ENCODE measurements at places on chromosomes 4 and X. TPM values are rescaled to one million over a fixed set of nuclear protein-coding genes. Genes with fewer than 3 reads are reported as not detected.

DNA sequence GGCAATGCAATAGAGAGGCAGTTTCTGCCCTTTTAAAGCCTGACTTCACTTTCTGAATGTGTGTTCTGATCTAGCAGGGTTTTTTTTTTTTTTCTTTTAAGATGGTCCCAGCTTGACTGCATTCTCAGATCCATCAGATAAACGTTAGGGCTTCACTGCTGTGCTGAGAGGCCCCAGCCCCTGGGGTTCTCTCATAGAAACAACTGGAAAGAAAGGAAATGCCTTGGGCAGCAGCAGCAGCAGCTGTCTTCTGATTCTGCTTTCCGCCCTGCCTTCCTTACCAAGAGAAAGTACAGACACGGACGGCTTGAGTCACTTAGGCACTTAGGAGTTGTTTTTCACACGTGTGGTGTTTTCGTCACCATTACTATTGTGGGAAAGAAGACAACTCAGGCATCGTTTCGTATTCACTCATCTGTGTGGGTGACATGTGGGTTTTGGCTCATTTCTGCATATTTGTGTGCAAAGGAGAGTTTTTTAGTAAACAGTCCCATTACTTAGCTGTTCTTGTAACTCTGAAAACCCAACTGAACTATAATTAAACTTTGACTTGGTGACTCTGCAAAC lies 172.0 kb downstream of the PTTG2 start:
- DNase-seq = peak; percentile 95

DNA sequence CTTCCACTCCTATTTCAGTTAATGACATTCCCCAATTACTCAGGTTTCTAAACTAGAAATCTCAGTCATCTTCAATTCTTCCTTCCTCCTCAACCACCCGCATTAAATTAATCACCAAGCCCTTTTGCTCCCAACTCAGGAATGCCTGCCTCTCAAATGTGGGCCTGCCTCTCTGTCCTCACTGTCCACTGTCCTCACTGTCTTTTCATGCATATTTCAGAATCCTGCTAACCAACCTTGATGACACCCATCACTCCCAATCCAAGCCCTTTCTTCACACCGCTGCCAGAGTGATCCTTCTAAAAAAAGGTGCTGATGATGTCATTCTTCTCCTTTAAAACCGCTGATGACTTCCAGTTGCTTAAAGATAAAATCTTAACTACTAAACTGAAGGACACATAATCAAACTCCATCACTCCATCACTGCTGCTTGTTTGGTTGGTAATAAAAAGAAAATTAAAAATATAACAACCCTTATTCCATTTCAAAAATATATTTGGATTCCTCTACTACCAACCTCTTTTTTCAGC lies 5.1 kb upstream of the APBB2 start:
- no peak for DNase-seq

The SOX3 gene
- not detected for total RNA-seq

The SPATA4 gene
- 0.72 TPM for total RNA-seq

GRCh38 chr4:2671267-2671895 lies 84.8 kb downstream of the TNIP2 start:
- DNase-seq = no peak

DNA sequence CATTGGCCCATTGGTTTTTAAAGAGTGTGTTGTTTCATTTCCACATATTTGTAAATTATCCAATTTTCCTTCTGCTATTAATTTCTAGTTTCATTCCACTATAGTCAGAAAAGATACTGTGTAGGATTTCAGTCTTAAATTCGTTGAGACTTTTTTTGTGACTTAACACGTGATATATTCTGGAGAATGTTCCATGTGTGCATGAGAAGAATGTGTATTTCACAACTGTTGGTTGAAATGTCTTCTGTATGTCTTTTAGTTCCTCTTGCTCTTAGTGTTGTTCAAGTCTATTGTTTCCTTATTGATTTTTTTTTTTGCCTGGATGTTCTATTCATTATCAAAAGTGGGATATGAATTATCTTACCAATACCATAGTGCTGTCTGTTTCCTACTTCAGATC lies 606.9 kb downstream of the RPA4 start:
- no peak for DNase-seq

- DNase-seq = peak; percentile 93
Measured at GRCh38 chr4:158729716-158730559, 6.7 kb upstream of the PPID start.

DNA sequence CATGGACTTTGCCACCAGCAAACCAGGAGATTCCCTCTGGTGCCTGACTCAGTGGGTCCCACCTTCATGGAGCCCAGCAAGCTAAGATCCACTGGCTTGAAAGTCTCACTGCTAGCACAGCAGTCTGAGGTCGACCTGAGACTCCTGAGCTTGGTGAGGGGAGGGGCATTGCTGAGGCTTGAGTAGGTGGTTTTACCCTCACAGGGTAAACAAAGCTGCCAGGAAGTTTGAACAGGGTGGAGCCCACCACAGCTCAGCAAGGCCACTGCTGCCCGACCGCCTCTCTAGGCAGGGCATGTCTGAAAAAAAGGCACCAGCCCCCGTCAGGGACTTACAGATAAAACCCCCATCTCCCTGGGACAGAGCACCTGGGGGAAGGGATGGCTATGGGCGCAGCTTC lies 28.1 kb downstream of the FAM9A start:
- DNase-seq = no peak

GRCh38 chrX:134688839-134689238 lies 30.6 kb upstream of the PLAC1 start:
- no peak for DNase-seq

DNA sequence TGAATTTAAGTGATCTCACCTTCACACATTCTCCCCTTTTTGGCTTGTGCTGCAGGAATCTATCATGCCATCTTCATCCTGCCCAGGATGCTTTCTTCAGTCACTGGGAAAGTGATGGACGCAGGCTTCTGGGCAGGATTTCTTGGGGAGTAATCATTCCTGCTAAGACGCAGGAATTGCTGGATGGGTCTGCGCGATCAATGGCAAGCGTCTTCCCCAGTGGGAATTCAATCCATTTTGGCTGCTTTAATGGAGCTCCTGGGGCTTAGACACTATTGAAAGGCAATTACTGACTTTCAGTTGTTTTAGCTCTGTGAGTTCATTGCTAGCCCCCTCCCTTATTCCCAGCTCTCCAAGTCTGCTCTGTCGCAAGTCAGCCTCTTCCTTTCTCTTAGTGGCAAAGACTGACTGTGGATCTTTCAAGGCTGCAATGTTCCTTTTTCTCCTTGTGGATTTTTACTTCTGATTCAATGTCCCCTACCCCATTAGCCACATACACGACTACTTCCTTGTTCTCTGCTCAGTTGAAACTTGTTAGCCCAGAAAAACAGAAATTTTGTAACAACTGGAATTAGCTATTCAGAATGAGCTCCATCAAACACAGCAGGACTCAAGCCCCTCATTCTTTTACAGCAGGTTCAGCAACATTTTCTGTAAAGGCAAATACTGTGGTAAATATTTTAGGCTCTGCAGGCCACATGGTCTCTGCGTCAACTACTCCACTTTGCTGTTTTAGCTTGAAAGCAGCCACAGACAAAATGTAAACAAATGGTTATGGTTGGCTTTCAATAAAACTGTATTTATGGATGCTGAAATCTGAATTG lies 154.9 kb downstream of the ASB9 start:
- no peak for DNase-seq

GRCh38 chrX:1212532-1212931 lies at the start of gene CRLF2:
TSS of gene CRLF2 (minus strand) at chrX:1212649. CDS start at chrX:1212634, 15 bp downstream.
- DNase-seq = peak; percentile 83

DNA sequence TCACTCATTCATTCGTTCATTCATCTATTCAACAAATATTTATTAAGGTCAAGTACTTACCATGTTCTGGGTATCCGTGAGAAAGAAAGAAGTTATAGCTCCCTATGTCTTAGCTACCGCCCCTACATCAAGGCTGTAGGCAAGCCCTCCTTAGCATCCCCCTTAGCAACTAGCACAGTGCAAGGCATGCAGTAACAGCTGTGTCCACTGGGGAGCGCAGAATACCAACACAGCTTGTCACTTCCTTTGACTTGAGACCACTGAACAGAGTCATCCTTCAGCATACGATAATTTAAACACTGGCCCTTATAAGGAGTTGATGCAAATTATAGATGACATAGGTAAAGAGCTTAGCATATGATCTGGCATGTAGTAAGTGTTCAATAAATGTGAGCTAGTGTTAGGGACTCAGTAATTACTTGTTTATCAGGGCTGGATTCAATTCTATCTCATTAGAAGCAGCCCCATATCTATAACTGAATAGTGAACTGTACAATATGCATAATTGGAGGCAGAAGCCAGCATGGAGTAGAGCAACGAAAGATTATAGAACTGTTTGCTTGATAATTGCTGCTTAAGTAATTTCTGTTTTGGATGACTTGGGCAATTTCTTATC lies 8.7 kb downstream of the KIAA1210 start:
- peak; percentile 84 for DNase-seq

GRCh38 chrX:11151799-11152559 lies 40.8 kb downstream of the HCCS start:
- no peak for DNase-seq

The SLITRK4 gene
- total RNA-seq = 0.29 TPM

DNA sequence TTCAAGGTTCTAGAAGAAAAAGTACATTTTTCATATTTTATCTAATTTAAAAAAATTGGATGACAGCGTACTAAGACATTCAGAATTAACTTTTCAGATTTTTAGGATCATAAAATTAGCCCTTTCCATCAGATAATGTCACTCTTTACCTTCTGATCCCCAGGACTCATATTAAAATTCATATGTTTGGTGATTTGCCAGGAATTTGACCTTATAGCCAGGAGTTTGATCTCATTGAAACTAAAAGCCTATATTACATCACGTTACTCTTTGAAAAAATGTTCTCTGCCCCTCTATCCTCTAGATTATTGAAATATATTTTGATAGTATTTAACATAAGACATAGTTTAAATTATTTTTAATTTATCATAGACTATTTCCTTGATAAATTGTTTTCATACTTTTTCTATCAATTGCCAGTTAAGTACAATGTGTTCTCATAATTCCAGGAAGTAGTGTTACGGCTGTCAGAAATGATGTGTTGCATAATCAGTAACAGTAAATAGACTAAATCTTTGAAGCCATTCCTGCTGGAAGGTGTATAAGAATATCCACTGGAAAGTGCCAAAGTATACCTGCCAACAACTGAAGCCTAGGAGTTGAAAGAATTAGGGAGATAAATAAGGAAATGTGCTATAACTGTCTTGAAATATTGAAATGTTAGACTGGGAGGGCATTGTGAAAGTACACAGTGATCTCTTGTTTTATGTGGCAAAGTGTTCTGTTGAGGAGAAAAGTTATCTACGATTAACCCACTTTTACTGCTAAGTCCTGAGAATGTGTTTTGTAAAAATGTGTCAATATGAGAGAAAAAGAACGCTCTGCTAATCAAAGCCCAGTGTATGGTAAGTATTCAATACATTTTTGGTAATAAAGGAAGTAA lies 32.9 kb upstream of the PDGFC start:
- no peak for DNase-seq

- peak; percentile 76 for DNase-seq
Measured at GRCh38 chrX:19886883-19887531, 393 bp downstream of the SH3KBP1 start.

The CD38 gene
- under 0.01 TPM for total RNA-seq

GRCh38 chrX:39950018-39950688 lies 147.6 kb downstream of the BCOR start:
- DNase-seq = no peak

DNA sequence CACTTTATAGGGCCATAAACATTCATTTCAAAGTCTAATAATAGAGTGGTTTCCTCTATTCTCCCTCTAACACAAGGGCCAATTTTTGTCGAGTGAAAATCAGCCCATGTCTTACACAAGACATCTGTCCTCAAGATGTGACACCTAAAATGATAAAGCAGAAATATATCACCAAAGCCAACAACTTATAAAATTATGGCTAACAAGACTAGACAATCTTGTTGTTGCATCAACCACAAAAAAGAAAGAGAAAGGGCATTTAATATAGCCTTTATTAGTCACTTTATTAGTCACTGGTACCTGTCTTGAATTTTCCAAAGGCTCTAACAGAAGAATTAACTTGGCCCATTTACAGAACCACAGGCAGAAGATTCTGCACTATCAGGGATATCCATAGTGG lies 161.6 kb downstream of the SMIM20 start:
- DNase-seq = no peak

DNA sequence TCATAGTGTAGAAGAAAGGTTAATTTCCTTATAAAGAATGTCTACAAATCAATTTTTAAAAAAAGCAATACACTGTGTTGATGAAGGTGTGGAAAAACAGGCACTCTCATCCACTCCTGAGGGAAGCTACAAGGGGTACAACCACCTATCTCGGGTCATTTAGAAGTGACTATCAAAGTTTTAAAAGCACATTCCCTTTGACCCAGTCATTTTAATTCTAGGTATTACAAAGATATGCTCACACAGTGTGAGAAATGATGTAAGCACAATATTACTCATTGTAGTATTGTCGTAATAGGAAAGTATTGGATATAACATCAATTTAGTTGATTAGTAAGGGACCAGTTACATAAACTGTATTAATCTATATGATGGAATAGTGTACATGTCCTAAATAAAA lies 7.4 kb upstream of the HCCS start:
- no peak for DNase-seq

DNA sequence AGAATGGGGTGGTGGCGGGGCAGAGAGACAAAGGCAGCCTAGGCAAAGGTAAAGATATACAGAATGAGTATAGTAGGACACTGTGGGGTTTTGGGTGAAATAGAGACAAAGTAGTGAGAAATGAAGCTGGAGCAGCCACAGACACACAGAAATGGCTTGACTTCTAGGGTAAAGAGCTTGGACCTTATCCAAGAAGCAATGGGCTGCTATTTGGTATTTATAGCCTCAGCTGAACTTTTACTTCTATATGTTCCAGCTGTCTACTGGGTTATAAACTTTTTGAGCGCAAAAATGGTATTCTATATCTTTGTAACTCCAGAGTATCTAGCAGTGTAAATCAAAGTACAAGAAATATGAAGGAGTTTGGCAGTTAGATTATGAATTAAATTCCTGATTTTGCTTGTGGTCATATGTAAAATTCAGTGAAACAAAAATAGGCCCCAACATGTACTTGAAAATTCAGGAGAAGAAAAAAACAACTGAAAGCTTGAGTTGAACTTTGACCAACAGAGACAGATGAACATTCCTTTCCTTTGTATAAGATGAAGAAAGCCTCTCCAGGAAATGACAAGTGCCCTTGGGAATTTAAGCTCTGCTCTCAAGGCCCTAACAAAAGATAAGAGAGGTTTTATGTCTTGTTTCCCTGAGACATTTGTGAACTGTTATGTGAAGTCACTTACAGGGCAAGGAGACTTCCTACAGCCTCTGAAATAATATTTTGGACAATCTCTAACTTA lies 354.1 kb downstream of the CHIC1 start:
- DNase-seq = peak; percentile 88

GRCh38 chr4:88439161-88439760 lies 17.7 kb upstream of the HERC5 start:
- DNase-seq = no peak

DNA sequence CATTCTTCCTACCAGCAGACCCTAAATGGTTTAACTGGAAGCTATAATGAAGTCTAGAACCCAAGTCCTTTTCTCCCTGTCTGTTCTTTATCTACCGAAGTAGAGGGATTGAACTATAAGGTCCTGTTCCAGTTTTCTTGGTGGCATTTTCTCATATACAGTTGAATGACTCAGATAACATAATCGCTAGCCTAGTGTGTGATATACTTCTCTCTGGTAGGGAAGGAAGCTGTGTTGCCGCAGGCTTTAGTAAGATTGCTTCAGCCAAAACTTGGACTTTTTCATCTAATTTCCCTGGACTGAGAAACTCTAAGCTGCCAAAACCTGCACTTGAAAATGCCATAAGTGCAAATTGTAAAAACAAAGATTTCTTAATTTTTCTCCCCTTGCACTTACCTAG lies 123.4 kb downstream of the NWD2 start:
- no peak for DNase-seq

The SH3D19 gene
- 86.0 TPM for total RNA-seq

The SLC9B1 gene
- 0.29 TPM for total RNA-seq

All from osteoblast (primary cell).